ENCODE measurements at places on chromosomes 7 and 10. TPM values are rescaled to one million over a fixed set of nuclear protein-coding genes. Genes with fewer than 3 reads are reported as not detected.
A peak's percentile ranks its signal among the peaks of the same experiment; 100 is the strongest.

GRCh38 chr7:138125598-138126111 is 49.4 kb downstream of the AKR1D1 start:
- DNase-seq: peak; percentile 68

GRCh38 chr10:16933783-16934182 is 116.6 kb upstream of the RSU1 start:
- no peak for DNase-seq

GRCh38 chr10:103681617-103682399 is 173.6 kb downstream of the SH3PXD2A start:
- no peak for DNase-seq

- no peak for DNase-seq
Observed at GRCh38 chr10:99731306-99732032, 458 bp downstream of the COX15 start.

DNA sequence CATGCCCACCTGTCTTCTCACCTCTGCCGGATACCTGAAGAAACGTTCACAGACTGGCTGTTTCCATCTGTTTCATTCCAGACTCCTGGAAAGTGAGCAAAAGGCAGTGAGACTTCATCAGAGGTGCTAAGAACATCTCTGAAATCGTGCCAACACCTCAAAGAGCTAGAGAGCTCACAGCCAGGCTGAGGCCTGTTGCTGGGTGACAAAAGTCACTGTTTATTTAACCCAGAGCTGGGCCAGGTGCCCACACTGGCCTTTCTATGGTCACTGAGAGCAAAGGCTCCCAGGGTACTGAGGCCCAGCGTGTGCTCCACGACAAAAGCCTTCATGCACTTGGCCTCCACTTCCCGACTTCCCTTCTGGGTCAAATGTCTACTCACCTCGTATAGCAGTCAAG is 3.7 kb upstream of the NANOS1 start:
- DNase-seq: no peak

Gene CAV2
- total RNA-seq: 191 TPM

Gene COX19
- total RNA-seq: 8.9 TPM

Data from Daoy (cell line).